ENCODE measurements at places on chromosomes 12 and 14. TPM values are rescaled to one million over a fixed set of nuclear protein-coding genes. Genes with fewer than 3 reads are reported as not detected.

- no peaks in the 10 kb centered on the region for H3K36me3 ChIP-seq
- no peak overlapping the region for H3K27ac ChIP-seq
- DNase-seq, result no peak
- no peaks in the 10 kb centered on the region for H3K4me1 ChIP-seq
Measured at GRCh38 chr12:89789862-89790261, 81.2 kb upstream of the ATP2B1 start.

- no peak for DNase-seq
- no peak overlapping the region for H3K27ac ChIP-seq
- H3K4me1 ChIP-seq, result no peaks in the 10 kb centered on the region
- no peak overlapping the region for H3K4me3 ChIP-seq
- no peaks in the 10 kb centered on the region for H3K36me3 ChIP-seq
Measured at GRCh38 chr14:85688006-85688405, 158.1 kb downstream of the FLRT2 start.

The HOXC13 gene
- total RNA-seq, result not detected

The INSM2 gene
- total RNA-seq, result not detected

The DPF3 gene
- total RNA-seq, result 0.40 TPM

- H3K4me3 ChIP-seq, result no peak overlapping the region
- H3K27ac ChIP-seq, result no peak overlapping the region
- DNase-seq, result no peak
- H3K36me3 ChIP-seq, result no peaks in the 10 kb centered on the region
- H3K27me3 ChIP-seq, result no peaks in the 10 kb centered on the region
- no peaks in the 10 kb centered on the region for H3K4me1 ChIP-seq
Measured at GRCh38 chr14:55482936-55483605, 42.7 kb upstream of the TBPL2 start.

DNA sequence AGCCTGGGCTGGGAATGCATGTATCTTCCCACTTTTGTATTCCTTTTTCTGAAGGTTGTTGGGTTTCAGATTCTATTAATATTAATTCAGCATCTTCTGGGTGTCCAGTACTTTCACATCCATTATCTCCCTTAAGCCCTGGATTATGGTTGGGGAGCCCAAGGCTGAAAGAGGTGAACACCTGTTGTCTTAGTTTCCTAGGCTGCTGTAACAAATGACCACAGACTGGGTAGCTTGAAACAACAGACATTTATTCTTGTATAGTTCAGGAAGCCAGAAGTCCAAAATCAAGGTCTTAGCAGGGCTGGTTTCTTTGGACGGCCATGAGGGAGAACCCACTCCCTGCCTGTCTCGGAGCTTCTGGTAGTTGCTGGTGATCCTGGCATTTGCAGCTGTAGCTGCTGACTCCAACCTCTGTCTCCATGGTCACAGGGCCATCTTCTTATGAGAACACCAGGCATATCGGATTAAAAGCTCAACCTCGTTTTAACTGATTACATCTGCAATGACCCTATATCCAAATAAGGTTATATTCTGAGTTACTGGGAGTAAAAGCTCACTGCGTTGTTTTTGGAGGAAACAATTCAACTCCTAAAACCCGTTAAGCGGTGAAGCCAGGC lies 68.2 kb upstream of the CLMN start:
- H3K4me1 ChIP-seq, result no peaks in the 10 kb centered on the region
- no peaks in the 10 kb centered on the region for H3K27me3 ChIP-seq
- no peak overlapping the region for H3K27ac ChIP-seq
- no peaks in the 10 kb centered on the region for H3K36me3 ChIP-seq
- no peak overlapping the region for H3K4me3 ChIP-seq
- DNase-seq, result no peak

The NINJ2 gene
- total RNA-seq, result 8.7 TPM

- H3K27ac ChIP-seq, result no peak overlapping the region
- no peak overlapping the region for H3K4me3 ChIP-seq
- H3K27me3 ChIP-seq, result no peaks in the 10 kb centered on the region
Measured at GRCh38 chr14:61076556-61076955, 95.5 kb downstream of the SLC38A6 start.

DNA sequence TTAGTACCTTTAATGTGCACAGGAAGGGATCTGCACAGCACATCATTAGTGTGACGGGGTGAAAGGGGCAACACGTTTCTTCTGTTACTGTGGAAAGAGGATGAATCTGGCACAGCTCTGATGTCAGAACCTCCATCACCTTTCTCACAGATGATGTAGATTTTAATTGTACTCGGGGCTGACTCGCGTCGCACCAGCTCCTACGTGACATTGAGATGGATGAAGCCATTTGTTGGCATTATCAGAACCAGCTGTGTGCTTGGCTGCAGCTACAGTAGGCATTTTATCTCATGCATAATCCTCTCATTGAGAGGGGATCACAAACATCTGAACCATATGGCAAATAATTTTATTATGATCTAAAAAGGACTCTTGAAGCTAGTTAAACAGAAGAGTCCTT lies 173.6 kb downstream of the PDZRN4 start:
- H3K4me1 ChIP-seq, result no peaks in the 10 kb centered on the region
- H3K4me3 ChIP-seq, result no peak overlapping the region
- no peaks in the 10 kb centered on the region for H3K36me3 ChIP-seq

The RNASE3 gene
- not detected for total RNA-seq

The ASCL1 gene
- total RNA-seq, result not detected

The PDE3A gene
- total RNA-seq, result 0.03 TPM

DNA sequence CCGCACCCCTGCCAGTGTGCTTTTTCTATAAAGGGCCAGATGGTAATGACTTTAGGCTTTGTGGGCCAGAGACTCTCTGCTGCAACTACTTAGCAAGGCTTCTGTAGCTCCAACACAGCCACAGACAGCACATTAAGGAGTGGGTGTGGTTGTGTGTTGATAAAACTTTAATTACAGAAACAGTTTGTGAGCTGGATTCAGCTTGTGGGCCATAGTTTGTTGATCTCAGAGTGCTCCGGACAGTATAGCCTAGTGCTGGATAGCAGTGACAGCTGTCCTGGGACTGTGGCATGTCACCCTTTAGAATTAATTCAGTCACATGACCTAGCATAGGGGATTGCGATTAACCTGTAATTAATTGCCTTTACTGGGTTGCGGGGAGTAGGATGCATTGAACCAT lies 109.7 kb downstream of the ZNF664 start:
- H3K4me3 ChIP-seq, result no peak overlapping the region
- H3K36me3 ChIP-seq, result no peaks in the 10 kb centered on the region
- no peaks in the 10 kb centered on the region for H3K4me1 ChIP-seq
- DNase-seq, result no peak

The USP44 gene
- 12.2 TPM for total RNA-seq

- no peak for DNase-seq
- H3K4me1 ChIP-seq, result no peaks in the 10 kb centered on the region
- H3K4me3 ChIP-seq, result no peak overlapping the region
- H3K27me3 ChIP-seq, result no peaks in the 10 kb centered on the region
- H3K36me3 ChIP-seq, result no peaks in the 10 kb centered on the region
Measured at GRCh38 chr12:14264316-14264715, 101.2 kb upstream of the ATF7IP start.

GRCh38 chr14:66972469-66972868 lies 216.8 kb upstream of the GARIN2 start:
- H3K27ac ChIP-seq, result no peak overlapping the region
- no peak overlapping the region for H3K4me3 ChIP-seq
- DNase-seq, result no peak

The SSTR1 gene
- total RNA-seq, result not detected

DNA sequence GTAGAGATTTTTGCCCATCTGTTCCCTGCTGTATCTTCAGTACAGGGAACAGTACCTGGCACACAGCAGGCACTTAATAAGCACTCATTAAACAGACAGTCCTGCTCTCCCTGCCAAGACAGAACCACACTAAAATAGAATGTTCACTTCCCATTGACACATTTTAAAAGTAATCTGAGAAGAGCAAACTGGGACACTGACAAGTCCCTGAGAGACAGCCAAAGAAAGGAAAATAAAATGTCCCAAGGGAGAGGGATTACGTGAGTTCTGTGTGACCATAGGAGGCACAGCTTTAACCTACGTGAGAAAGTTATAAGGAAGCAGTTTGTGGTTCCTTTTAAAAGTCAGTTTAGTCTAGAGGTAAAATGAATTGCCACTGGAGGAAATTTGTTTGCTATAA lies 43.9 kb upstream of the SYCP3 start:
- H3K4me1 ChIP-seq, result no peaks in the 10 kb centered on the region
- H3K27me3 ChIP-seq, result no peaks in the 10 kb centered on the region
- H3K27ac ChIP-seq, result no peak overlapping the region
- DNase-seq, result no peak
- peaks cover 50% of the 10 kb centered on the region for H3K36me3 ChIP-seq
- no peak overlapping the region for H3K4me3 ChIP-seq

- peaks cover 14% of the 10 kb centered on the region for H3K36me3 ChIP-seq
- no peak overlapping the region for H3K27ac ChIP-seq
- no peak for DNase-seq
- H3K4me1 ChIP-seq, result no peaks in the 10 kb centered on the region
- H3K27me3 ChIP-seq, result no peaks in the 10 kb centered on the region
Measured at GRCh38 chr14:71621276-71621675, 311.0 kb upstream of the RGS6 start.

The SERPINA10 gene
- total RNA-seq, result not detected

DNA sequence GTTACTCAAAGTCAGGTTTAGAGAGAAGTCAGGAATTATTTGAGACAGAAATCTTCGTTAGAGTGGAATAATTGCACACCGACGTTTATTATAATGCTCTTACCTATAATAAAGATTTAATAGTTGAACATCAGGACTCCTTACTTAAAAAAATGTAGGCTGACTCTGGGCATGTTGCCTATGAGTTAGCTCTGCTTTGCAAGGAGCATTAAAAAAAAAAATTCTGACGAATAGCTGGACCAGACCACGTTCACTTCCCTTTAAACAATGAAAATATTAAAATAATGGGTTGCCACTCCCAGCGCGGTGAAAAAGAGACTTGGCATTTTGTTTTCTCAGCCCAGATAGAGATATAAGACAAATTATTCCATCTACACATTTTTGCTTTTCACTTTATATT lies 574 bp upstream of the FANCM start:
- H3K36me3 ChIP-seq, result no peaks in the 10 kb centered on the region
- H3K27ac ChIP-seq, result peak overlapping the region; percentile 92
- peak overlapping the region; percentile 76 for H3K4me3 ChIP-seq
- H3K27me3 ChIP-seq, result no peaks in the 10 kb centered on the region
- DNase-seq, result no peak

DNA sequence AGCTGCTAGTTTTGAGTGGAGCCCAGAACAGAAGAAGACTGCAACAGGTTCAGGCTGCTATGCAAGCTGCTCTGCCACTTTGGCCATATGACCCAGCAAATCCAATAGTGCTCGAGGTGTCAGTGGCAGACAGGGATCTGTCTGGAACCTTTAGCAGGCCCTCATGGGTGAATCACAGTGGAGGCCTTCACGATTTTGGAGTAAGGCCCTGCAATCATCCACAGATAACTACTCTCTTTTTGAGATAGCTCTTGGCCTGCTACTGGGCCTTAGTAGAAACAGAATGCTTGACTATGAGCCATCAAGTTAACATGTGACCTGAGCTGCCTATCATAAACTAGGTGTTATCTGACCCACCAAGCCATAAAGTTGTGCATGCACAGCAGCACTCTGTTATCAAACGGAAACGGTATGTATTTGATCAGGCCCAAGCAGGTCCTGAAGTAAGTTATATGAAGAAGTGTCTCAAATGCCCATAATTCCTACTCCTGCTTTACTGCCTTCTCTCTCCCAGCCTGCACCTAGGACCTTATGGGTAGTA lies 116.9 kb upstream of the CCDC196 start:
- no peaks in the 10 kb centered on the region for H3K27me3 ChIP-seq
- H3K27ac ChIP-seq, result no peak overlapping the region
- H3K4me3 ChIP-seq, result no peak overlapping the region
- no peaks in the 10 kb centered on the region for H3K36me3 ChIP-seq
- no peak for DNase-seq
- no peaks in the 10 kb centered on the region for H3K4me1 ChIP-seq

GRCh38 chr12:113071135-113072112 lies 14.9 kb downstream of the DTX1 start:
- peaks cover 65% of the 10 kb centered on the region for H3K4me1 ChIP-seq
- H3K27me3 ChIP-seq, result no peaks in the 10 kb centered on the region
- no peak for DNase-seq
- H3K4me3 ChIP-seq, result no peak overlapping the region
- H3K27ac ChIP-seq, result no peak overlapping the region

The KRT83 gene
- not detected for total RNA-seq

DNA sequence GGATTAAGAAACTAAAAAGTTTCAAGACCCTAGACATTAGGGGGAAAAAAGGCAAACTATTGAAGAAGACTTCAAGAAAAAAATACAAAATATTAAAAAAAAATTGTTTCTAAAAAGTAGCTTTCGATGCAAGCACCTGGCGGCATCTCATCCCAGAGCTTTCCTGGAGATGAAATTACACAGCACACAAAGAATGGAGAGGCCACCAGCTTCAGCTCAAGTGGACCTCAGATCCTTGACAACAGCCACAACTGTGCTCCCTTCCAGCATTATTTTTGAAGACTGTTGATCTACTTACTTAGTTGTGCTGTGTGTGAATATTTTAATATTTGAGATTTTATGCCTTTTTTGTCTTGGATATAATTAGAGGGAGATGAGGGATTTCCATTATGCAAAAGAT lies 479.0 kb downstream of the GLT1D1 start:
- DNase-seq, result no peak
- H3K36me3 ChIP-seq, result no peaks in the 10 kb centered on the region
- H3K27me3 ChIP-seq, result no peaks in the 10 kb centered on the region
- no peaks in the 10 kb centered on the region for H3K4me1 ChIP-seq
- H3K4me3 ChIP-seq, result no peak overlapping the region
- no peak overlapping the region for H3K27ac ChIP-seq

The GUCY2C gene
- total RNA-seq, result not detected

GRCh38 chr12:7935590-7936581 lies at the start of gene SLC2A3:
TSS of gene SLC2A3 (minus strand) at chr12:7936187. CDS start at chr12:7936034, 153 bp downstream.
- H3K4me1 ChIP-seq, result peaks cover 44% of the 10 kb centered on the region
- no peaks in the 10 kb centered on the region for H3K27me3 ChIP-seq

DNA sequence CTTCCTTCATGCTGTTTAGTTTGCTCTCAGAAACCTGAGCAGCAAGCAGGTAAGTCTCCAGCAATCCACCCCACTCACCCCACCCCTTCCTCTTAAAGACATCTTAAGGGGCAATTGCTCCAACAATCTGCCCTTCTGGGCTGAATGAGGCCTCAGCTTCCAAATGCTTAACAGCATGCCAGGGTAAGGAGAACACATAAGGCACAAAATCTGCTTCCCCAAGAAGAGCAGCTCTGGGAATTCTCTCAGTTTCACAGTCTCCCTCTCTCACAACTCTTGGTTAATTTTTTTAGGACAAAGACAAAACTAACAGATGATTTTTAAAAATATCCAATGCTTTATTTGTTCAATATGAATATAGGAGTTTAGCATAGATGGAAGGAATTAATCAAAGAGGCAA lies 288.9 kb upstream of the CCDC196 start:
- no peak overlapping the region for H3K27ac ChIP-seq
- H3K4me1 ChIP-seq, result no peaks in the 10 kb centered on the region
- H3K27me3 ChIP-seq, result peaks cover 15% of the 10 kb centered on the region
- no peaks in the 10 kb centered on the region for H3K36me3 ChIP-seq
- no peak overlapping the region for H3K4me3 ChIP-seq

The CLEC6A gene
- total RNA-seq, result not detected

GRCh38 chr12:42977451-42978230 lies 388.1 kb upstream of the PRICKLE1 start:
- DNase-seq, result no peak
- H3K27ac ChIP-seq, result no peak overlapping the region
- H3K4me3 ChIP-seq, result no peak overlapping the region

Data from T-cell (primary cell).